AG08395 (cell line): ENCODE measurements at places on chromosomes 13 and 19.

- DNase-seq: no peak
Observed at GRCh38 chr13:64648293-64648692, 2581.8 kb downstream of the PCDH9 start.

GRCh38 chr13:32585550-32586079 lies 637 bp upstream of the PDS5B start:
- no peak for DNase-seq

- no peak for DNase-seq
Observed at GRCh38 chr19:29690842-29691241, 24.2 kb downstream of the C19orf12 start.

- DNase-seq: peak; percentile 33
Observed at GRCh38 chr13:28819046-28819730, 951 bp upstream of the MTUS2 start.

DNA sequence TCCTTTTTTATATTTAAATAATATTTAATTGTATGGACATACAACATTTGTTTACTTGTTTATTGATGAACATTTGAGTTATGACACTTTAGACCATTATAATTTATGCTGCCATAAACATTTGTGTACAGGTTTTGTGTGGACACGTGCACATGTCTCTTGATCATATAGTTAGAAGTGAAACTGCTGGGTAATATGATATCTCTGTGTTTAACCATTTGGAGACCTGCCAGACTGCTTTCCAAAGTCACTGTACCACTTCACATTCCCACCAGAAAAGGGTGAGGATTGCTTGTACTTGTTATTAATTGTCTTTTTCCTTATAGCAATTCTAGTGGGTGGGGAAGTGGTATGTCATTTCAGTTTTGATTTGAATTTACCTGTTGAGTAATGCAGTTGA lies 145.6 kb upstream of the KLHL1 start:
- DNase-seq: no peak

- DNase-seq: peak; percentile 73
Observed at GRCh38 chr19:2770055-2771013, 12.7 kb downstream of the SGTA start.

DNA sequence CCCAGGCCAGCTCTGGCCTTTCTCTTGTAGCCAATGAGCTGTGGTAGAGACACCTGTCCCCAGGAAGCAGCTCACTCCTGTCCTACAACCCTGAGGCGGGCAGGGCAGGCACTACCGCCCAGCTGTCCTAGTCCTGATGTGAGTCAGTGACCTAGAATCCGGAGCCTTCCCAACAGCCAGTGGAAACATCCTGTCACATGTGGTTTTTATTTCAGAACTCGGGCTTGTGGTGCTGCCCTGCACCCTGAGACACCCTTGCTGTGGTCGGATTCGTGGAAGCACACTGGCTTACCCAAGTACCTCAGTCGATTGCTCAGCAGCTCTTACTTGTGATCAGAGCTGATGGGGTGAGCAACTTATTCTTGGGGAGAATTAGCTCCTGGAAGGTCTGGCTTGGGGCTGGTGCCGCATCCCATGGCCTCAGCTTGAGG lies 83.6 kb upstream of the ARHGEF7 start:
- DNase-seq: peak; percentile 93

DNA sequence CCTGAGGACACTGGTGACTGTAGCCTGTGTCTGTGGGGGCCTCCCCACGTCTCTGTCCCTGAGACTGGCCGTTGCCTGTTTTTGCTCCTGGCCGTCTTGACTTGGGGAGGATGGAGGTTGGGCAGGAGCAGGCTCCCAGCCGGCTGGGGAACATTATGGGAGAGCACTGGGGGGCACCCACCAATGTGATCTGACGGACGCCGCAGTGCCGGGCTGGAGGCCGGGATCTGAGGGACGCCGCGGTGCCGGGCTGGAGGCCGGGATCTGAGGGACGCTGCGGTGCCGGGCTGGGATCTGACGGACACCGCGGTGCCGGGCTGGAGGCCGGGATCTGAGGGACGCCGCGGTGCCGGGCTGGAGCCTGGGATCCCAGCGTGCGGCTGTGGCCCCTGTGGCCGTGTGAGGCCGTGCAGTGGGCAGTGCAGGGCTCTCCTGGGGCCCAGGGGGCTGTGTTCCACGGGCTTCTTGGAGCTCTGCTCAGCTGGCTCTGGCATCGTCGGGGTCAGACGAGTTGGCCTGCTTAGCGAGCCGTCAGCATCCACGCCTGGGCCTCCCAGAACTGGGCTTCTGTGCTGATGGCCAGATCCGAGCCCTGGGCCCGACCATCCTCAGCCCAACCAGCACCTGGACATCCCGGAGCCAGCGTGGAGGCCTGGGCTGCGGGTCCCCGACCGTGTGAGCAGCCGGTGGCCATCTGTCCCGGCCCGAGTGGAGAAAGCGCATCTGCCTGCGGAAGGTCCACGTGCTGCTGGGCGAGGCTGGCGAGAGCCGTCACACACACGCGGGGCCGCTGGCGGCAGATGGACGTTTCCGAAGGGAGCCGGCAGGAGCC lies 45.8 kb downstream of the GAS6 start:
- DNase-seq: no peak

DNA sequence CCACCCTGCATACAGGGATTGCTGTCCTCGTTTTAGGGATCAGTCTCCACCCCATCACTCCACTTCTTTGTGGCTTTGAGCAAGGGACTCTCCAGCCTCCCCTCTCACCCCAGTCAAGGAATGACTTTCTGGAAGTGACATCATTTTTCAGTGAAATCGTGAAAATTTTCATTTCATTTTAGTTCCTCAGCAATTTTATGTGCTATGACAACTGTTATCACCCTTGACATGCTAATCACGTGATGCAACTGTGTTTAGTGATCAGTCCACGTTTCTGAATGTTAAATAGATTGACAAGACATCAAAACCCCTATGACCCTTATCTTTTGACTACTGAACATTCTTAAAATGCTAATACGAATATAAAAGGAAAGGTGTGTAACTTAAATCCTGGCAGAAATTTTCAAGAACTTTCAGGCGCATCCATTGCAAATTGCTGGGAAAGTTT lies 8.0 kb downstream of the C19orf81 start:
- DNase-seq: no peak

DNA sequence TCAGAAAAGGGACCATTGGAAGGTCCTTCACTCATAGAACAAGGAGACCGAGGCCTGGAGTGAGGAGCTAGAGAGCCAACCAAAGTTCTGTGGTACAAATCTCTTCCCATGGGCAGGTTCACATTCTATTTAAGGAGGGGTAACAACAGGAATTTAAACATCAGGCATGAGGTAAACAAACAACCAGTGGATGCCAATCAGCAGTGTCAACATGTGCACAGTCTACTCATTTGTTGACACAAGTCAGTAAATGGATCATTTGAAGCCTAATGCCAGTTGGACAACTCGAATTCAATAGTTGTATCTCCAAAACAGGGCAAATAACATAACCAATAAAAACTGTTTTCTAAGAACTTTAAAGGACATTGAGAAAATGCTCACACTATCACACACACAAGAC lies 6.3 kb upstream of the DOCK9 start:
- no peak for DNase-seq

DNA sequence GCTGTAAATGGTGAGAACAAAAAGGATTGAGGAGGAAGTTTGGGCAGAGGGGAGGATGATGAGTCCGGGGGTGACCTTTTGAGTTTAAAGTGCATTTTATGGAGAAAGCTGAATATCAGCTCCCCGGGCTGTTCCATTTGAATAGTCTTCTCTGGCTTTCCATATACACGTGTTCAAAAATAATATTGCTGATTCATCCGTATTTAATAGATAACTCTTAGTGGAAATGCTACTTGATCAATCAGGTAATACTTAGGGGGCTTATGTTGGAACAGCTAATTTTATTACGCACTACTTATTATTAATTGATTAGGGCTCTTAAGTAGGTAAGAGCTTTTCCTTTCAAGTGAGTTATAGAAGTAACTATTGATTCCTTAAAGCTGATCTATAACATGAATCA lies 76.4 kb downstream of the ERCC5 start:
- no peak for DNase-seq

- no peak for DNase-seq
Observed at GRCh38 chr13:61415058-61415721, 459 bp downstream of the PCDH20 start.
